A549 treated with dexamethasone at 1 μM for 4 hours (cell line): ENCODE measurements at places on chromosomes 16 and 17. TPM values are rescaled to one million over a fixed set of nuclear protein-coding genes. Genes with fewer than 3 reads are reported as not detected.

The STRADA gene
- 23.1 to 28.9 TPM (median 26.1 TPM) in 5 replicates for total RNA-seq

The KIF2B gene
- total RNA-seq = not detected in 5 replicates

The PYDC1 gene
- not detected in 5 replicates for total RNA-seq

The NUPR1 gene
- total RNA-seq = 10.5 to 19.3 TPM (median 15.5 TPM) in 5 replicates
